ENCODE measurements at places on chromosomes 2 and 18.

GRCh38 chr2:38619458-38620164 lies 16.9 kb upstream of the HNRNPLL start:
- DNase-seq = no peak

- no peak for DNase-seq
These were observed 1026.2 kb upstream of the ZEB2 start for GRCh38 chr2:145546091-145546490.

- DNase-seq = no peak
These were observed 82.4 kb downstream of the ARMC9 start for GRCh38 chr2:231280846-231281245.

GRCh38 chr2:219323434-219323833 lies 9.1 kb downstream of the RESP18 start:
- no peak for DNase-seq

DNA sequence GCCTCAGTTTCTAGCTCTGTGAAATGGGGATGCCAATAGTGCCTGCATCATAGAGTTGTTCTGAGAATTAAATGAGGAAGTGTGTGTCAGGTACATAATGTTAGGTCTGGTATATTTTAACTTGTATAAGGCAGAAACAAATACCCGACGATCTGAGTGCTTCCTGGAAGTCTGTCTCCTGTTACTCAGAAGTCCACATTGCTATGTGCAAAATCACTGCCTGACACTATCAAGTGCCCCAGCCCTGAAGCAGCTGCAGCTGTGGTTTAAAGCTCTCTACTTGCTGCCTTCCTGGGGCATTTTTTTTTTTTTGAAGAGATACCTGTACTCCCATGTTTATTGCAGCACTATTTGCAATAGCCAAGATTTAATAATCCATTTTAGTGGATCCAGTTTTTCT lies 125.3 kb downstream of the SLC4A3 start:
- no peak for DNase-seq

DNA sequence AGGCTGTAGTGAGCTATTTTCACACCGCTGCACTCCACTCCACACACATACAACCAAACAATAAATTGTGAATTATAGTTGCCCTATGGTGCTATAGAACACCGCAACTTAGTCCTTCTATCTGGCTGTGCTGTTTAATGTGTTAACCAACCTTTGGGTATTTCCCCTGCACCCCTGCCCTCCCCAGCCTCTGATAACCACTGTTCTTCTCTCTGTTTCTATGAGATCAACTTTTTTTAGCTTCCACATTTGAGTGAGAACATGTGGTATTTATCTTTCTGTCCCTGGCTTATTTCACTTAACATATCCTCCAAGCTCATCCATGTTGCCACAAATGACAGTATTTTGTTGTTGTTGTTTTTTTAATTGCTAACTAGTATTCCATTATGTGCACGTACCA lies 32.5 kb downstream of the TET3 start:
- no peak for DNase-seq

- DNase-seq = no peak
These were observed 56.3 kb downstream of the PHLPP1 start for GRCh38 chr18:62771494-62772270.

DNA sequence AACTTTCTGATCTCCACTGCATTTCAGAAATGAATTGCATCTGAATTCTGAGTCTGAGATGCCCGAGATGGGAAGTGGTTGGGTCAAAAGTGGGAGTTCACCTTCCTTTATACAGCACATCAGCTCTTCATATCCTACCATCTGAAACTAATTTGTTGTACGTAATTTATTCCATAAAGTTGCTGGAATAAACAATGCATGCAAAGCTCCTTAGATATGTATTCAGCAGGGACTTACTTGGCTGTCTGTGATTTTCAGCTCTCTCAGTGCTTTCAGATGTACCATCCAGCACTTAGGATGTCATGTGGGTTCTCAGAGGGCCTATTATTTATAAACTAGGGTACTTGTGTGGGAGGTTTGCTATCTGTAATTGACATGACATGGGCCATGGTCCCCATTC lies 46.9 kb upstream of the EFEMP1 start:
- DNase-seq = no peak

DNA sequence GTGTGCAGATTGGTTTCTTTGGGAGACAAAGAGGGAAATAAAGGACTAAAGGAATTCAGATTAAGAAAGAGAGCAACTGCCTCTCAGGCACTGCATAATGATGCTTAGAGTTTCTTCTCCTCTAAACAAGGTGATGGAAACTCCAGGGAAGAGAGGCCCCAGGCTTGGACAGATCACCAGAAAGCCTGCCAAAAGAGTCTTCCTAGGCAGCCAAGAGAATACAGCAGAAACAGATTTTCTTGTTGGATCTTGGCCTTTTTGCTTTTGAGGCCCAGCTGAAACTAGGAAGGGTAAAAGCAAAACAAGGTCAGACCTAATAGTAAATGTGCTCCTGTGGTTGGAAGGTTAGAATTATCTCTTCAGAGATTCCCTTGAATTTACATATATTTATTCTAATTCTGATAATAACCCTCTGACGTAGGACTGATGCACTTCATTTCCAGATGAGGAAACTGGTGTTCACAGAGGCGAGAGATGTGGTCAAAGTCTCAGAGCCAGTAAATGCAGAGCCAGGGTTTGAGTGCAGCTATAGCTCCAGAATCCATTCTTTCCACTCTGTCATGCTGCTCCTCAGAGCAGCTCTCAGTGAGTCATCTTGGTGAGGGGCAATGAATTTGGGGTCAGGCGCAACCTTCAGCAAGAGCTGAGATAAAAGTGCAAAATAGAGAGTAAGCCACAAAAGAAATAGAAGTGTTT lies 142.3 kb upstream of the FBXO11 start:
- DNase-seq = no peak

GRCh38 chr2:220880623-220881596 lies 691.2 kb downstream of the EPHA4 start:
- no peak for DNase-seq

DNA sequence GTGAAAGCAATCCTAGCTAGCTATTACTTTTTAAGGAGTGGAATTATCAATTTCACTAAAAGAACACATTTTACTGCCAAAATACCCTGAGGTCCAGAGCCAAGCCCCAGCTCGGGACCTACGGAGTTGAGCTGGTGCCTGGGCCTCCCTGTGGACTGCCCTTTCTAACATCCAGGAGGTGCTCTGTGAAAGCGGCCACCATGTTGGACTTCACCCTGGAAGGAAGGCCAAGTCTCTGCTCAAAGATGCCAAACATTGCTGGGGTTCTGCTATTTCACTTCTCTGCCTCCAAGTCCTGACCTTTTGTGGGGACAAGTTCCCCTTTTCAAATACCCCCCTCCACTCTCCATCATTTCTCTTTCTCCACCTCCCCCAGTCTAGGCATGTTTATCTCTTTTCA lies 498.7 kb upstream of the RAB6C start:
- no peak for DNase-seq

DNA sequence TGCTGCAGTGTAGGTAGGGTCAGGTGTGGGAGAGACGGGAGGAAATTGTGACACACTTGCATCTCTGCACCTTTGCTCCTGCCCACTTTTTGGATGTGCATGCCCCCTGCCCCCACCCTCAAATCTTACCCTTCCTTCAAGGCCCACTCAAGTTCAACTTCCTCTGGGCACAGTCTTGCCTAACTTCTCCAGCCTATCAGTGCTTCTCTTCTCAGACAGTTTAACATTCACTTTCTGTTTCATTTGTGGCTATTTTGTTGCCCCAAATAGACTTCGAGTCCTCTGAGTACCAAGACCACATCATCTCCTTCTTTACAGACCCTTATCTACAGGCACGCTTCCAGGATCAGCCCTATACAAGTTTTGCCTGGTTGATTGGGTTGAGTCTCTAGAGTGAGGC lies 2.7 kb downstream of the ST8SIA5 start:
- DNase-seq = no peak

GRCh38 chr18:44788334-44788733 lies 107.6 kb downstream of the SETBP1 start:
- no peak for DNase-seq

- DNase-seq = no peak
These were observed 68.3 kb downstream of the SPTBN1 start for GRCh38 chr2:54524226-54524991.

- DNase-seq = no peak
These were observed 50.6 kb downstream of the GALNT3 start for GRCh38 chr2:165743442-165743841.

DNA sequence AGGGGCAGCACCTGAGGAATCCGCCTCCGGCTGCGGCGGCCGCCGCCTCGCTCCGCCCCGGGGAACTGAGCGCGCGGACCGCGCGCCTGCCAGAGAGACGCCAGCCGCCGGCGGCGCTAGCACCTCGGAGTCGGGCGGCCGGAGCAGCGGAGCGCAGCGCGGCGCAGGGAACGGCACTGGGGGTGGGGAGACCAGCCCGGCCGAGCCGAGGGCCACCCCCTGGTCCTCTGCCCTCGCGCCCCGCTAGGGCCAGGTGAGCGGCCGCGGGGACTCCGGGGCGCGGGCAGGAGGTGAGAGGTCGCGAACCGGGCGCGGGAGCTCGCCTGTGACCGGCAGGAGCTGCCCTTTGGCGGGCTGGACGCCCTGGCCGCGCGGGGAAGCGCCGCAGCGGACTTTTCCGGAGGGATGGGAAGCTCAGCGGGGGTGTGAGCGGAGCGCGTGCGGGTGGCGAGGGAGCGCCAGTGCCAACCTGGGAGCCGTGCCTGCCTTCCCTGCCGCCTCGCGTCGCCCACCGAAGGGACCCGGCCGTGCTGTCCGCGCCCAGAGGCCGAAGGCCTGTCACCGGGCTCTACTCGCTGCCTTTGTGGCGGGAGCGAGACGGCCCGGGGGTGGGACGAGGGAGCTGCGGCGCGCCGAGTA lies at the start of gene GREB1L:
TSS of gene GREB1L (plus strand) at position 92 of the 639 bp plus-strand sequence. CDS start 141,287 bp downstream, outside the sequence.
- peak; percentile 16 for DNase-seq

Data from G401 (cell line).